Activated T-helper 2 cell treated with anti-CD3 and anti-CD28 coated beads, Interferon-gamma antibody, Interleukin-2, Interleukin-4, amounts not matched to agents 10 μg/mL and 5 μg/mL and 100 μg/mL, durations not matched to agents 14 hours and 24 hours and 36 hours (primary cell): ENCODE measurements at places on chromosomes 5 and 9.
A peak's percentile ranks its signal among the peaks of the same experiment; 100 is the strongest.

GRCh38 chr9:2230362-2230761 lies 215.2 kb downstream of the SMARCA2 start:
- no peak for DNase-seq

GRCh38 chr5:178474562-178475184 lies 115.5 kb downstream of the COL23A1 start:
- DNase-seq, result no peak

GRCh38 chr5:10653751-10654400 lies 90.0 kb downstream of the ANKRD33B start:
- DNase-seq, result no peak

GRCh38 chr5:56279979-56280378 lies 46.8 kb upstream of the ANKRD55 start:
- DNase-seq, result no peak

DNA sequence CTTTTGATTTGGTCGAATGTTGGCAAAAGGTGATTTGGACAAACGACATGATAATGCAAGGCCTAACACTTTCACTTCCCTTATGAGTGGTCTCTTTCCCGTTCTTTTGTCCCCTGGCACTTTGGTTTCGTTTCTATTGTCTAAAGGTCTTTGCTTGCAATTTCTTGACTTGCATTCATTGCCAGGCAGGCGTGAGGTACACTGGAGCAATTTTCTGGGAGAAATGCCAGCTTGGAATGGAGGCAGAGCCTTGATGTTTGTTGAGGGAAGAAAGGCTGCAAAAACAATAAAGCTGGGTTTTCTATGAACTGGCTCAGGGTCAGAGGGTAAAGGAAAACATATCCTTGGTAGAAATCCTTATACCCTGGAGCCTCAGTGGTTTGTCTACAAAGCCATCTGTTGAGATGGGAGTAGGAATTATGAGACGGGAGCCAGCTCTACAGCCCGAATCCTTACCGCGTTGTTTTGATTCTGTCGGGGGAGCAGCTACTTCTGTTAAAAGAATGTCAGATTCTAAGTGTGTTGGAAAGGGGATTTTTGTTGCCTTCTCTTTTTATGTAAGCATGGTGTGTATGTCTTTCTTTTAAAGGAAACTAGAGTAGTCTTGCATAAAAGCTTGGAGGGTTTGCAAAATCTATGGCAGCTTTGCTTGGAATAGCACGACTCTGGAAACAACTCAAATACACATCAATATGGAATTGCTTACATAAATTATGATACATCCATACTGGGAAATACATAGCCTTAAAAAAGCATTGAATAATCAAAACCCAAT lies 158.9 kb downstream of the RMI1 start:
- no peak for DNase-seq

- no peak for DNase-seq
These were observed 152.7 kb upstream of the TBCA start for GRCh38 chr5:77928776-77929300.

- DNase-seq, result peak; percentile 34
These were observed 63.9 kb downstream of the C9orf152 start for GRCh38 chr9:110143950-110144545.

- DNase-seq, result no peak
These were observed 61.8 kb downstream of the COX7C start for GRCh38 chr5:86679529-86679928.

DNA sequence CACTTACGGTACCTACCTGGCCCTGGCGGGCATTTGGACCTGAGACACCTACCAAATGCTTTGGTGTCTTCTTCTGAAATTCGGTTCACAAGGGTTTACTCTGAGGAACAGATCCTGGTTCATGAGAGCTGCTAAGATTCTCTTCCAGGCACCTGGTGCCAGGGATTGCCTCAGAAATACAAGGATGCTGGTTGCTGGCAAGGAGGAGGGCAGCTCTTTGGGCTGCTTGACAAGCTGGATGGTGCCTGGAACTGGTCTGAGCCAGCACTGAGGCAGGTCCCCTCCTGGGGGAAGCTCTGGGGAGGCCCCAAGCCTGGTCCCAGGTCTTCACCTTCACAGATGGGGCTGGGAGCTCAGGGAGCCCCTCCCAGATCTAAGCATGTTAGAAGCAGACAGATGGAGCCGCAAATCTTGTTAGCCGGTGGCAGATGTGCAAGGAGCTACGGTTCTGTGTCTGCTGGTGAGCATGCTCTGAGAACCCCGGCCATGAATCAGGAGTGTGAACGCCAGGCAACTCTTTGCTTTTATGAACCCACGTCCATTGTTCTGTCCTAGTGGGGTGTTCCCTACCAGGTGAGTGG lies 16.3 kb downstream of the FABP6 start:
- DNase-seq, result no peak

DNA sequence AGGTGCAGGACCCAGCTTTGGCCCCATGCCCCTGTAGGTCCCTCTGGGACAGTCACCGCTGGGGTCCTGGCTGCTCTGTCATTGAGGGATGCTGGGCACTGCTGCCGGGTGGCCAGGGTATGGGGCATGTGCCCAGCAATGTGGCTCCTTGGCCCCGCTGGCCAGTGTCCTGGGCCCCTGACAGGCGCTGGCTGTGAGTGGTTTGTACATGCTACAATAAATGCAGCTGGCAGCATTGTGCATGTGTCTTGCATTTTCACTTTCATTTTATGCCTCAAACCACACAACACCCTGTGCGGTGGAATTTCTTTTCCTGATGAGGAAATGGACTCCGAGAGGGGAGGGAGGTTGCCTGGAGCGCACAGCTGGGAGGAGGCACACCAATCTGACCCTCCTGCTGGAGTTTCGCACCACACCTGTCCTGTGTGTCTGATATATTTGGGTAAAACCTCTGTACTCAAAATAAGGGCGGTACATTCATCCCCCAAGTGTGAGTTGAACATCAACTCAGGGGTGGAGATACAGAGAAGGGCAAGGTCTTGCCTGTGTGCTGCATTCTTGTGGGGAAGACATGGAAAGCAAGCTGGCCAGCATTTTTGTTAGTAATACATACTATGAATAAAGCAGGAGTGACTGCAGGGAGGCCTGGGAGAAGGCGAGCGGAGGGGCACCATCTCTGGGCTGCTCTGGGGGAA lies 11.7 kb downstream of the TSPAN17 start:
- peak; percentile 36 for DNase-seq
